Caki2 (cell line): ENCODE measurements at places on chromosomes 1 and 21. TPM values are rescaled to one million over a fixed set of nuclear protein-coding genes. Genes with fewer than 3 reads are reported as not detected.
A peak's percentile ranks its signal among the peaks of the same experiment; 100 is the strongest.

GRCh38 chr1:113675302-113675701 lies 84.0 kb downstream of the PHTF1 start:
- DNase-seq, result peak; percentile 7

- no peak for DNase-seq
These were observed 5.1 kb upstream of the MED18 start for GRCh38 chr1:28323720-28324119.

DNA sequence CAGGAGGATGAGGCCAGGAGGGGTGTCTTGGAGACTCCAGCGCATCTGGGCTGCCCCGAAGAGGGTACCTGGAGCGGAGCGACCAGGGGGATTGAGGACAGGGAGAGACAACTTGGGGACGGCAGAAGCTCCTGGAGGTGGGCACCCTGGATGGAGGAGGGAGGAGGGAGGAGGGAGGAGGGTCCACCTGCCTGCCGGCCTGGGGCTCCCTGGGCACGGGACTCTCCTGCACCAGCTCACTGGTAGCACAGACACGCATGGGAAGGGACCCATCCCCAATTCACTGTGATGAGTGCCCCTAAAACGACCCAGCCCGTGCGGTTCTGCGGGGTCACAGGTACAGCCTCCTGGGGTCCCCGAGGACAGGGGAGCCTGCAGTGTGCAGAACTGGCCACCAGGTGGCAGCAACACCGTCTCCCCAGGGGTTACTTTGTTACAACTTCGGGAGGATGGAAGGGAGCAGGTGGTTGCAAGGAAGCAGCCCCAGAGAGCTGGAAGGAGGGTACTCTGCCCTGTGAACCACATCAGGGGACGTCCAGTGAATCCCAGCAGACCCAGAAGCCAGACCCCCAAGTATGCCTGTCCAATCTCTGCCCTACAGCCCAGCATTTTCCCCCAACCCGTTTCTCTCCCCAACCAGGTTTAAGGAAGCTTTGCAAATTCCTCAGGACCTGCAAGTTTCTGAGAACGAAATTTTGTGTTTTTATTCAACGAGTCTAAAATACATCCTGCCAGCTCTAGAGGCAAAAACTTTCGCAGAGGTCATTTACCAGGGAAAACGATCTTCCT lies 482.4 kb downstream of the NPHP4 start:
- no peak for DNase-seq

- DNase-seq, result no peak
These were observed 10.0 kb downstream of the GDAP2 start for GRCh38 chr1:117919376-117919775.

GRCh38 chr1:200530623-200531261 lies 89.8 kb downstream of the KIF14 start:
- no peak for DNase-seq

DNA sequence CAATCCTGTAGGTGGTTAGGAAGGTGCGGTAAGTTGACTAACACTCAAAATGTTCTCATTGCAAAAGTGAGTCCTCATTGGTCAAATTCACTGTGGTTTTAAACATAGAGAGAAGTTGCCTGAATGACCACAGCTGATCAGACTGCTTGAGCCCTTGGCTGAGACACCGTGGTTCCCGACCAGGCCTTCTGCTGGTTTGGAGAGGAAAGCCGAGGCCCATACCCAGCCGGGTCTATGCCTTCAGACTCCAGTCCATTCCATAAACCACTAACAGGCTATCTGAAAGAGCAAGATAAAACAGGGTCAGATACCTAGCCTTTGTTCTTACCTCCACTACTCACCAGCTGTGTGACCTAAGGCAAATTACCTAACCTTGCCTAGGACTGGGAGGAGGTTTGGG lies 133.9 kb downstream of the LMX1A start:
- DNase-seq, result no peak

- no peak for DNase-seq
These were observed 574.2 kb upstream of the ADGRL2 start for GRCh38 chr1:81226603-81226928.

GRCh38 chr1:93670141-93670540 lies 11.5 kb downstream of the BCAR3 start:
- DNase-seq, result peak; percentile 57

DNA sequence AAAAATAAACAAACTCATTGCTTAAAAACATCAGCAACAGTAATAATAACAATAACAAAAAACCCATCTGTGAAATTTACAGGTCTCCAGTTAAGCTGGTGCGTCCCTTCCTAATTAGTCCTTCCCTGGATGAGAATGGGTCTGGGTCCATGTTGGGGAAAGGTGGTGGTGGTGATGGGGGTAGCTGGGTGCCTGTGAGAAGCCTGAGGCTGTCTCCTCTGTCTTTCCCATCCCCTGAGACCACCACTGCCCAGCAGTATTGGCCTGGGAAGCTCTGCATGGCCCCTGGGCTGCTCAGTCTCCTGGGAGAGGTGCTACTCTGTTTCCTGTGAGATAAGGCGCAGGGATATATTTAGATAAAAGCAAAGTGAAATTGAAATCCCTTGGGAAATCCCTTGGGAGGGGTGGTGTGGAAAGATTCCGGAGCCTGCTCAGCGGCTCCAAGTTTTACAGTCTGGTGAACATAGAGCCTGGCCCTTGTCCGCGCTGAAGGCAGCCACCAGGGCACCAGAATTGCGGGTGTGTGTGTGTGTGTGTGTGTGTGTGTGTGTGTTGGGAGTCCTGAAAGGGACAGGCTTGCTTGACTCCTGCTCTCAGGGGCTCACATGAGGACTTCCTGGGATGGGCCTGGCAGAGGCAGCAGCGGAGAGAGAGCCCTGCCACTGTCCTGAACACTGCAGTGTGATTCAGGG lies 150.2 kb downstream of the FOXD2 start:
- peak; percentile 45 for DNase-seq

- no peak for DNase-seq
These were observed 11.7 kb downstream of the PEAR1 start for GRCh38 chr1:156905176-156905575.

DNA sequence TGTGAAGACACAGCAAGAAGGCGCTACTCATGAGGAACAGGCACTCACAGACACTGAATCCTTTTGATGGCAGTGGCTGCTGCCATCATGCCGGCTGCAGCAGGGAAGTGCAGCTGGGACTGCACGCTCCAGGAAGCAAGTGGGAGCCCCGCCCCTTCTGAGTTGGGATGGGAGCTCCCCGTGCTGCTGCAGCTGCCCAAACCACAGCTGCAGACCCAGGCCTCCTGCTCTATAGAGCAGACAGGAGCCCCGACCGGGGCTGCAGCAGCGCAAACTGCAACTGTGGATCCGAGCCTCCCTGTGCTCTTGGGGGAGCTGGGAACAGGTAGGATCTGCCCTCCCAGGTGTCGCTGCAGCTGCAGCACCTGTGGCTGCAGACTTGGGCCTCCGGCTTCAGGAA lies 65.2 kb upstream of the MARK1 start:
- no peak for DNase-seq

CACYBP gene
- 120 and 196 TPM in 2 replicates for total RNA-seq

FAM72A gene
- 5.5 and 5.7 TPM in 2 replicates for total RNA-seq

AMY2A gene
- total RNA-seq, result not detected in 2 replicates

PLPPR4 gene
- not detected in 2 replicates for total RNA-seq

AGT gene
- total RNA-seq, result not detected in 2 replicates

KRTAP13-4 gene
- total RNA-seq, result not detected in 2 replicates

CD160 gene
- total RNA-seq, result not detected in 2 replicates

GNG4 gene
- 1.3 and 3.0 TPM in 2 replicates for total RNA-seq

ST6GALNAC5 gene
- not detected in 2 replicates for total RNA-seq
